Peyer's patch (tissue), 4 donors: ENCODE measurements at places on chromosomes 6 and 20.

- H3K27me3 ChIP-seq = no peaks in the 10 kb centered on the region
- no peak overlapping the region for H3K4me3 ChIP-seq
- no peak for DNase-seq
- peak overlapping the region; percentile 42 for H3K27ac ChIP-seq
- no peaks in the 10 kb centered on the region for H3K36me3 ChIP-seq
- H3K4me1 ChIP-seq = no peaks in the 10 kb centered on the region
These were observed 112.1 kb downstream of the WDR27 start for GRCh38 chr6:169589699-169590257.

- no peaks in the 10 kb centered on the region for H3K4me1 ChIP-seq
- H3K27me3 ChIP-seq = no peaks in the 10 kb centered on the region
- H3K4me3 ChIP-seq = no peak overlapping the region
- H3K36me3 ChIP-seq = no peaks in the 10 kb centered on the region
- no peak overlapping the region for H3K27ac ChIP-seq
These were observed 392.6 kb downstream of the MMUT start for GRCh38 chr6:49070411-49070810.

GRCh38 chr6:162435071-162435470 lies 292.5 kb downstream of the PRKN start:
- H3K27me3 ChIP-seq = no peaks in the 10 kb centered on the region
- H3K27ac ChIP-seq = no peak overlapping the region
- H3K4me1 ChIP-seq = no peaks in the 10 kb centered on the region
- H3K4me3 ChIP-seq = no peak overlapping the region
- H3K36me3 ChIP-seq = no peaks in the 10 kb centered on the region
- no peak for DNase-seq

DNA sequence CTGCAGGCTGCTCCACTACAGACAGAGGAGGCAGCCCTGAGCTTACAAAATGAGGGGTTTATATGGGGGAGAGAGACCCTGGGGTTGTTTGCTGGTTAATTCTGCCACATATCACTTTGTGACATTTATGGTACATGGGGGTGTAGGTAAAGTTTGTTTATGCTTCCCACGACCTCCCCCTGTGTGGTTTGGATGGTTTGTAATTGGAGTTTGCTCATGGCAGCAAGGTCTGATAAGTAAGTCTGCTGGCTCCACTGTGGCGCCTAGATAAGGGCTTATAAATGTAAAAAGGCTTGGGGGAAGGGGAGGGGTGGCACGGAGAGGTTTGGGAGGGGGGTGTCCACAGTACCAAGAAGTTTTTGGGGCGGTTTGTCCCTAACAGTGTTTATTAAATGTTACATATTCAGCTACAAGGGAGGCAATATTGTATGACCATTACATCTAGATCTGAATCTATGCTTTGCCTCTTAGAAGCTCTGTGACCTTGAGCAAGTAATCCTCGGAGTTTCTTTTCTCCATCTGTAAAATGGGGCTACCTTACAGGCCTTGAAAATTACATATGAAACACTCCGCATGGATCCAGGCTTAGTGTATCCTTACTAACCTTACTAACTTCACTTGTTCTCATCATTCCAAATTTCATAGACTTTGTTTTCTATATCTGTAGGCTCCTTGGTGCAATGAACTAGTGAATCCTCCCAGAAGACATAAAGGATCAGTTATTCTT lies 204.8 kb upstream of the NOX3 start:
- H3K4me1 ChIP-seq = no peaks in the 10 kb centered on the region
- no peaks in the 10 kb centered on the region for H3K36me3 ChIP-seq
- DNase-seq = no peak
- no peaks in the 10 kb centered on the region for H3K27me3 ChIP-seq
- no peak overlapping the region for H3K4me3 ChIP-seq

DNA sequence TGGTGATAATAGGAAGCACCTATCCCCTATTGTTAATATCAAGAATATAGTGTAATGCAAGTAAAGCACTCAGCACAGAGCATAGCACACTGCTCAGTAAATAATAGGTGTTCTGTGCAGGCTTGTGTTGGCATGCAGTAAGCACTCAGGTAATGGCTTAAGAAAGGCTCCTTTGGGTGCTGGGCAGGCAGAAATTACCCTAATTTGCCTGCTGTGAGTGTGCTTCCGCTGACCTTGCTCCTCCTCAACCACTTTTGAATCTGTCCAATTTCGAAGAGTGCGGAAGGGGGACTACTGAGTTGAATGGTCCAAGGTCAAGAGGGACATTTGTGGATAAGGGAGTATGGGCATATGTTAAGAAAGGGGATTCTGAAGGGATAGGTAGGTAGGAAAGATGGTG lies 15.4 kb downstream of the SRSF3 start:
- H3K27me3 ChIP-seq = no peaks in the 10 kb centered on the region
- peaks cover 42% of the 10 kb centered on the region for H3K36me3 ChIP-seq

- no peaks in the 10 kb centered on the region for H3K4me1 ChIP-seq
- no peaks in the 10 kb centered on the region for H3K27me3 ChIP-seq
- H3K27ac ChIP-seq = no peak overlapping the region
- no peak overlapping the region for H3K4me3 ChIP-seq
- H3K36me3 ChIP-seq = no peaks in the 10 kb centered on the region
- peak; percentile 26 for DNase-seq
These were observed 146.4 kb downstream of the ERMARD start for GRCh38 chr6:169897601-169898358.

GRCh38 chr20:48267860-48268633 lies 482.8 kb upstream of the SULF2 start:
- H3K27me3 ChIP-seq = no peaks in the 10 kb centered on the region
- H3K27ac ChIP-seq = no peak overlapping the region
- H3K36me3 ChIP-seq = no peaks in the 10 kb centered on the region
- H3K4me3 ChIP-seq = no peak overlapping the region
- no peak for DNase-seq
- no peaks in the 10 kb centered on the region for H3K4me1 ChIP-seq

- H3K4me1 ChIP-seq = no peaks in the 10 kb centered on the region
- H3K36me3 ChIP-seq = no peaks in the 10 kb centered on the region
- DNase-seq = peak; percentile 36
- H3K27ac ChIP-seq = no peak overlapping the region
- H3K27me3 ChIP-seq = no peaks in the 10 kb centered on the region
- no peak overlapping the region for H3K4me3 ChIP-seq
These were observed 1188.0 kb downstream of the GRIK2 start for GRCh38 chr6:102581378-102582124.

GRCh38 chr6:166379800-166380199 lies 2.9 kb downstream of the MPC1 start:
- no peaks in the 10 kb centered on the region for H3K27me3 ChIP-seq
- H3K4me3 ChIP-seq = no peak overlapping the region
- no peaks in the 10 kb centered on the region for H3K4me1 ChIP-seq

GRCh38 chr6:63807056-63807455 lies 171.5 kb downstream of the PHF3 start:
- no peak for DNase-seq
- H3K27me3 ChIP-seq = no peaks in the 10 kb centered on the region
- no peak overlapping the region for H3K4me3 ChIP-seq
- H3K36me3 ChIP-seq = no peaks in the 10 kb centered on the region
- H3K4me1 ChIP-seq = no peaks in the 10 kb centered on the region

- no peaks in the 10 kb centered on the region for H3K27me3 ChIP-seq
- no peak overlapping the region for H3K4me3 ChIP-seq
- H3K4me1 ChIP-seq = no peaks in the 10 kb centered on the region
- no peak overlapping the region for H3K27ac ChIP-seq
- H3K36me3 ChIP-seq = no peaks in the 10 kb centered on the region
- no peak for DNase-seq
These were observed 88.0 kb downstream of the PTPRK start for GRCh38 chr6:128432394-128432793.

DNA sequence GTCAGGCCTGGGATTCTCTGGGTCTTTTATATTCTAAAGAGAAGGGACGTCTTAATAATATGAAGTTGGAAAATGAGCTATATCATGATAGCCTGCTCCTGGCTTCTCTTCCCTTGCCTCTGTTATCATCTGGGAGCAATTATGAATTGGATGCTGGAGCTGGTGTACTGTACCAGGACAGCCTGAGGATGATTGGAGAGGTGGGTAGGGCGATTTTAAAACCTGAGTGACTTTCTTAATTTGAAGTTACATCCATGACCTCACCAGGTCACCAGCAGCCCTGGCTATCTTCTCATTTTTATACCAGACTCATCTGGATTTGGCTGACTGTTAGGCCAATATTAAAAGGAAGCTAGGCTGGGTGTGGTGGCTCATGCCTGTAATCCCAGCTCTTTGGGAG lies 317.6 kb downstream of the CLIC5 start:
- H3K4me1 ChIP-seq = no peaks in the 10 kb centered on the region
- no peaks in the 10 kb centered on the region for H3K36me3 ChIP-seq
- no peak overlapping the region for H3K4me3 ChIP-seq
- no peaks in the 10 kb centered on the region for H3K27me3 ChIP-seq

DNA sequence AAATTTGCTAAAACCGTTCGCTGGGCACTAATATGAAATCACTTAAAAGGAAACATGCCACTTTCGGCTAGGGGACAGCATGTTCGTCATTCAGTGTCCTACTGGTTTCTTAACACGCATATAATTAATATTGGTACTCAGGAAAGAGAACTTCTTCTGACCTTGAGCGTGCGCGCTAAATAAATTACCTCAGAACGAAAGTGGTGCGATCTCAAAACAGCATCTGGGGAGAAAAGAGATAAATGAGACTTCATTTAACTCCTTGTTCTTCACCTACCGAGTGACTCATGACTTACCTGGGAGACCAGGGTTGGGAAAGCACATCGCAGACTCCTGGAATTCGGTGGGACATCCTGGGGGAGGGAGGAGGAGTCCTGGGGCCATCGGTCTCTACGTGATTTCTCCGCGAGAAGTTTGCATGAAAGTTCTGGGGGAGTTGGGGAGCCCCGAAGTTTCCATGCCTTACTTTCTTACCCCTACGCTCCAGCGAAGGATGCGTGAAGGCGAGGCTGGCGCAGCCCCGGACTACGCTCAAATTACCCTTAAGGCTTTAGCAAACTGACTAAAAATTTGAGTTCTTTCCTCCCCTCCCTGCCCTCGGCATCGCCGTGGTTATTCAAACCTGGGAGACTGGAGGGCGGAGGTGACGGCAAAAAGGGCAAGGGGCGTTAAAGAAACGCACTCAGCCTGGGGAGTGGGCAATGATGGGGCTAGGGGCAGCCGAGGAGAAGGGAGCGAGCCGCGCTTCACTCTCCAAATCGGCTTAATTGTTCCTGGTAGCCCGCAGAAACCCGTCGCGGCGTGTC lies 1.1 kb upstream of the BEND6 start:
- peak overlapping the region; percentile 39 for H3K27ac ChIP-seq
- H3K36me3 ChIP-seq = no peaks in the 10 kb centered on the region
- no peak for DNase-seq
- peaks cover 11% of the 10 kb centered on the region for H3K4me1 ChIP-seq

DNA sequence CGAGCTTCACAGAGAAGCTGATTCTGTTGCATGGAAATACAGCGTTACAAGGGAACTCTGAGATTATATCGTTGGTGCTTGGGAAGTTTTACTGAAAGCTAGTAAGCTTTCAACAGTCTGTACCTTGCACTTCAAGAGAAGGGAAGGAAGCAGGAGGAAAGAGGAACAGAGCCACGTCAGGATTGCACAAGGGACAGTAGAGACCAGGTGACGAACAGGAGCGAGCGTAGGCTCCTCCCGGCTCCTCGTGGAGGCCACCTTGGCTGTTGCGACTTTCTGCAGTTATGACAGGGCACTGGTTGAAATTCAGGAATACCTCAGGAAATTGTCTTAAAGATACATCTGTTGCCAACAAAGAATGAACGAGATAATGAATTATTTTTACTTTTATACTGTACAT lies 18.8 kb downstream of the RTF2 start:
- peaks cover 3% of the 10 kb centered on the region for H3K36me3 ChIP-seq
- H3K4me3 ChIP-seq = no peak overlapping the region

GRCh38 chr20:58854638-58855471 lies 2.3 kb downstream of the GNAS start:
- H3K4me3 ChIP-seq = peak overlapping the region; percentile 16
- H3K4me1 ChIP-seq = no peaks in the 10 kb centered on the region
- DNase-seq = no peak
- H3K36me3 ChIP-seq = no peaks in the 10 kb centered on the region
- H3K27me3 ChIP-seq = no peaks in the 10 kb centered on the region

GRCh38 chr20:36989797-36990196 lies 38.3 kb upstream of the SAMHD1 start:
- no peak overlapping the region for H3K27ac ChIP-seq
- no peak overlapping the region for H3K4me3 ChIP-seq
- DNase-seq = no peak
- no peaks in the 10 kb centered on the region for H3K4me1 ChIP-seq
- H3K36me3 ChIP-seq = no peaks in the 10 kb centered on the region

GRCh38 chr6:163098827-163099479 lies 315.6 kb upstream of the QKI start:
- DNase-seq = no peak
- H3K36me3 ChIP-seq = no peaks in the 10 kb centered on the region
- no peaks in the 10 kb centered on the region for H3K27me3 ChIP-seq
- H3K4me3 ChIP-seq = no peak overlapping the region

- no peaks in the 10 kb centered on the region for H3K36me3 ChIP-seq
- H3K27me3 ChIP-seq = no peaks in the 10 kb centered on the region
- H3K4me3 ChIP-seq = no peak overlapping the region
- DNase-seq = no peak
- H3K4me1 ChIP-seq = no peaks in the 10 kb centered on the region
These were observed 83.1 kb downstream of the TRMT11 start for GRCh38 chr6:126069449-126069848.

DNA sequence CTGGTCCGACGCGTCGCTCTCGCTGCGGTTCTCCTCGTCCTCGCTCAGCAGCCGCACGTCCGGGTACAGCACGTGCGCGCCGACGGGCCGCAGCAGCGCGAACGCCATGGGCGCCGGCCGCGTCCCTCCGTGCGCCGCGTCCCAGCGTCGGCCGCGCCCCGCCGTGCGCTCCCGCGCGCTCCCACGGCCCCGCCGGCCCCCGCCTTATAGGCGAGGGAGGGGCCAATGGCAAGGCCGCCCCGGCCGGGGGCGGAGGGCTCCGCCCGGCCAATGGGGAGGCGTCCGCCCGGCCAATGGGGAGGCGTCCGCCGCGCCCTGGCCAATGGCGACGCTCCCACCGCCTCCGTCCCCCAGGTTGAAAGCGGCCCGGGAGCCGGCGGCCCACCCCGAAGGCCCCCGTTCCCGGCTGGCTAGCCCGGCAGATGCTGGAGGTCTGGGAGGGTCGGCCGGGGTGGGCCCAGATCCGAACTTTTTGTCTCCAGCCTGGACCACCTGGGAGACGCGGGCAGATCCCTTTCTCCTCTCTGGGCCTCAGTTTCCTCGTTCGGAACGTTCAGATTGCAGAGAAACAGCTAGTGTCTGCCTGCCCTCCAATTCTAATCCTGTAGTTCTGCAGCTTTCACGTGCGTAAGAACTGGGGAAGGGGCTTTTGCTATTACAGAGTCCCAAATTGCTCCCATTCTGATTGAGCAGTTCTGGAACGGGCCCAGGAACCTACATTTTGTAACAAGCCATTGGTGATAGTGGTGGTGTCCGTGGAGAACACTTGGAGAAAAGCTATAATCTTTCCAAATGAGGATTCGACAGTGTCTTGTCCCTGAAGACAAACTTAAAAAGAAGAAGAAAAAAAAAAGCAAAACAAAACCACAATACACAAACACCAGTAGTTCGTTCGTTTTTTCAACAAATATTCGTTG lies at the start of gene TCF15:
TSS of gene TCF15 (minus strand) at position 180 of the 917 bp plus-strand sequence. CDS start at position 108, 72 bp downstream.
- H3K4me3 ChIP-seq = no peak within 1 kb of the TSS
- H3K36me3 ChIP-seq = no peaks in the 10 kb centered on the region
- H3K27me3 ChIP-seq = no peaks in the 10 kb centered on the region
- H3K27ac ChIP-seq = no peak within 1 kb of the TSS
- no peak for DNase-seq
- H3K4me1 ChIP-seq = peaks cover 8% of the 10 kb centered on the region

GRCh38 chr20:51731731-51732095 lies 36.5 kb downstream of the ATP9A start:
- no peak for DNase-seq
- H3K36me3 ChIP-seq = no peaks in the 10 kb centered on the region
- peak overlapping the region; percentile 68 for H3K27ac ChIP-seq
- peak overlapping the region; percentile 26 for H3K4me3 ChIP-seq
- H3K4me1 ChIP-seq = peaks cover 3% of the 10 kb centered on the region
